ENCODE measurements at places on chromosomes 12 and 14.

- DNase-seq, result no peak
These were observed 5.3 kb downstream of the EXOC3L4 start for GRCh38 chr14:103099733-103100280.

DNA sequence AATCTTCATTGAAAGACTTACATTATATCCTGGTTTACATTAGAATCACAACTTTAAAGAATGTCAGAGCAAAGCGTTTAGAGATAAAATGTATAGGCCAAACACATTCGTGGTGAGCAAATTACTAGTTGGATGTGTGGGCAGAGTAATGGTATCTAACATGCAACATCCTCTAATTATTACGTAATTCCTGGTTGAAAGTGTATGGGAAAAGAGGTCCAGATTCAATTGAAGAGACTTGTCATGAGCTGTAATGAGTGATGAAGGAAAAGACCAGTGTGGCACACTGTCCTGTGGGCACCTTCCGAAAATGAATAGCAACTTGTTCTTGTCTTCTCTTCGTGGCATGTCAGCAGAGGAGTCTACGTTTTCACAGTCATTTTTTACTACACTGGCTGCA lies 192.8 kb downstream of the LRIG3 start:
- DNase-seq, result no peak

DNA sequence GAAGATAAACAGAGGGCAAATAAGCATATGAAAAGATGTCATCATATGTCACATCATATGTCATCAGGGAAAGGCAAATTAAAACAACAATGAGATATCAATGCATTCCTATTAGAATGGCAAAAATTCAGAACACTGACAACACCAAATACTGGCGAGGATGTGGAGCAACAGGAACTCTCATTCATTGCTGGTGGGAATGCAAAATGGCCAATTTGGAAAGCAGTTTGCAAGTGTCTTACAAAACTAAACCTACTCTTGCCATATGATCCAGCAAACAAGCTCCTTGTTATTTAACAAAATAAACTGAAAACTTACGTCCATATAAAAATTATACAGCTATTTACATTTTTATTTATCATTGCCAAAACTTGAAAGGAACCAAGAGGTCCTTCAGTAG lies 32.7 kb downstream of the CPM start:
- no peak for DNase-seq

DNA sequence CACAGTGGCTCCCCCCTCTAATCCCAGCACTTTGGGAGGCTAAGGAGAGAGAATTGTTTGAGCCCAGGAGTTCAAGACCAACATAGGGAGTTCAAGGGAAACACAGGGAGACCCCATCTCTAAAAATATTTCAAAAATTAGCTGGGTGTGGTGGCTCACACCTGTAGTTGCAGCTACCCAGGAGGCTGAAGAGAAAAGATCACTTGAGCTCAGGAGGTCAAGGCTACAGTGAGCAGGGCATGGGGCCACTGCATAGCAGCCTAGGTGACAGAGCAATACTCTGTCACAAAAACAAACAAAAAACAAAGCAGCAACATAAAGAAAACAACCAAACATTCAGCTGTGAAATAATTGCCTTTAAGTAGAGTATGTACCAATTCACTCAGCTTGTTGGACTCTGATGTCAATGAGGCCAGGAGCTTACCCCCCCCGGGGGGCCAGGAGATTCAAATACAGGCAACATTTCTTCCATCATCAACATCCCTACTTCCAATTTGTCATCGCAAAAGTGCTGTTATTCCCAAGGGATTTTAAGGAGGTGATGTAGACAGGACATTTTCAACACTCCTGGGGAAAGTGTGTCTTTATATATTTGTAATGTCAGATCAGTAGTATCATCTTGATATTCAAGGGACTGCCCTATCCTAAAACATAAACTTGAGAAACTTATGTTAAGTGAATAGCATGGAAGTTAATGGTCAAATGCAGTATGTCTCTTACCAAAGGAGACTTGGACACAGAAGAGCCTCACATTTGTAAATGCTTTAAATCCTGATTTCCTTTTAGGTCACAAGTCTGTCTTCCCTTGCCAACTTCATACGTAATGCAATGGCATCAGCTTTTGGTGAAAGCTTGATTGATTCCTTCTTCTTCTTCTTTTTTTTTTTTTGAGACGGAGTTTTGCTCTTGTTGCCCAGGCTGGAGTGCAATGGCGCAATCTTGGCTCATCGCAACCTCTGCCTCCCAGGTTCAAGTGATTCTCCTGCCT lies 40.6 kb upstream of the AEBP2 start:
- no peak for DNase-seq

DNA sequence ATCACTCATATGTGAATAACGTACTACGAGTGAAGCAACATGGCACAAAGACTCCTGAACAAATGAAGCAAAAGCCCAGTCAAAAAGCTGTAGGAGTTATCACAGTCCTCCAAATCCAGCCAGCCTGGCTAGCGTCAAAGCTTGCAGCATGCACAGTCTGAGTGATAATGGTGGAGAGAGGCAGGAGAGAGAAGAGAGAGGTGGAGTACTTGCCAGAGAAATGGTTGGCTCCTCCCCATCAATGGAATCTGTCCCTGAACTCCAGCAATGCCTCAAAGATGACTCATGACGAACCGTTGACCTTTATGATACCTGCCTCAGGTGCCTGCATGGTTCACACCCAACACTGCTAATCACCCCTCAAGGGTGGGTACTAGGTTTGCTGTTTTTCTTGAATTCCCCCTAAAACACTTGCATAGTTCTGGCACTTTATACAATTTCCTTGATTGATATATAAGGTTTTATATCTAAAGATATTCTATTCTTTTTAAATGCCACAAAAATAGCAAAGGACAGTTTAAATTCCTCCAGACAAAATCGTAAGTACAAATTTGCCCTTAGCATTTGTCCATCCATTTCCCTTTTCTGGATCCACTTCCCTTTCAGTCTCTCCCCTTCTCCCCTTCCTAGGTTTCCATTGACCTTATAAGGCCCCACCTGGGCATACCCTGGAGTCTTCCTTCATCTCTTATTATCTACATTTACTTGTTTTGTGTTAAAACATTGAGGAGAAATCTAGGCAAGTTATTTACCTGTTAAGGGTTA lies 10.2 kb downstream of the ARHGDIB start:
- no peak for DNase-seq

- no peak for DNase-seq
These were observed 177.9 kb downstream of the PHLDA1 start for GRCh38 chr12:75853626-75854025.

- no peak for DNase-seq
These were observed 417.6 kb downstream of the GALC start for GRCh38 chr14:87575378-87575777.

- DNase-seq, result no peak
These were observed 447.2 kb downstream of the SNAPC1 start for GRCh38 chr14:62209287-62209899.

GRCh38 chr12:48031135-48031960 lies 27.1 kb upstream of the COL2A1 start:
- no peak for DNase-seq

DNA sequence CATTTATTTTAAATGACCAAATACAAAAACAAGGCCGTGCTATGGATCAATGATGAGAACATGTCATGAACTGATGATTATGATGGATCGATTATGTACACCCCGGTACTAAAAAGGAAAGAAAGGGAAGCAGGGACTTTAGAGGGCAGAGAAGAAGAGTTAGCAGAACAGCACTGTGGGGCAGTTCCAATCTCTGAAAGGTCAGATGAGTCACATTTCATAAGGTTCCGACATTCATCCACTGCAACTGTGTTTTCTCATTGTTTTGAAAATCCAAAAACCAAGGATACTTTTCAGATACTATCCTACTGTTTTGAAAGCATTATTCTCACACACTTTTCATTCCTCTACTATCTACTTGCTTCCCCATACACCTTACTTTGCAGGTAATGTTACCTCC lies 169.3 kb downstream of the STXBP6 start:
- DNase-seq, result no peak

DNA sequence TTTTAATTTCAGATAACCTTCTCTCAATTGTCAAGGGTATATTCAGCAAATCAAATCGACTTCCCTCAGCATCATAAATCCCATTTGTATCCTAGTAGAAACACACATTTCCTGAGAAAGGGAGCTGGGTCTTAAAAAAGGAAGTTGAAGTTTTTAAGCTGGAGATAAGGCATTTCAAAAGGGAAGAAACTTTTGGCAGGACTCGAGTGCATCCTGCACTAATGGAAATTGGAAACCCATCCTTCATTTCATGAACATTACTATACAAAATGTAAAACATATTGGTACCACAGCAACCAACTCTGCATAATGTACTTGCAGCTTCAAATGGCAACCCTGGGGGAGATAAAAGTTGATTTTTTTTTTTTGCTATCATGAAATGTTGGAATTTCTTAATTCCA lies 23.7 kb upstream of the TMCC3 start:
- no peak for DNase-seq

GRCh38 chr14:50775357-50775756 lies 55.6 kb downstream of the NIN start:
- no peak for DNase-seq

All from nucleus accumbens (tissue), 56 donors.